ENCODE measurements at places on chromosomes 6 and 20.

GRCh38 chr6:165725201-165725600, 62.2 kb upstream of the PDE10A start:
- DNase-seq, result no peak

GRCh38 chr6:324729-325125, 32.4 kb downstream of the DUSP22 start:
- no peak for DNase-seq

DNA sequence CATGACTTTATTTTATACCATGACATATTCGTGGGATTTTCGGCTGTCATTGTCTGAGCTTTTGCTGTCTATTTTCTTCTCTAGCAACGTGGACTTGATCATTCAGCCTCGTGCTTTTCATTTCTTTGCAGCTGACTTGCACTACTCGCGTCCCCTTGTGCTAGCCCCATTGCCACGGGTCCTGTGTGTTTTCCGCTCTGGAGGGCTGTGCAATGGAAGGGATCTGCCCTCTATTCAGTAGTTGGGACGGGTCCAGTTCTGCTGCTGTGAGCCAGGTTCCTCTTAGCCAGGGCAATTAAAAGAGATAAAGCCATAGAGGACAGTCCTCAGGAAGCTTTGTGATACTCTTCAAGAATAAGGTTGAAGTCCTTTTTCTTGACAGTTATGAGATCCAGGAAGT, 17.6 kb downstream of the NEDD9 start:
- DNase-seq, result no peak

GRCh38 chr6:38178584-38178886, 359.0 kb downstream of the ZFAND3 start:
- no peak for DNase-seq

DNA sequence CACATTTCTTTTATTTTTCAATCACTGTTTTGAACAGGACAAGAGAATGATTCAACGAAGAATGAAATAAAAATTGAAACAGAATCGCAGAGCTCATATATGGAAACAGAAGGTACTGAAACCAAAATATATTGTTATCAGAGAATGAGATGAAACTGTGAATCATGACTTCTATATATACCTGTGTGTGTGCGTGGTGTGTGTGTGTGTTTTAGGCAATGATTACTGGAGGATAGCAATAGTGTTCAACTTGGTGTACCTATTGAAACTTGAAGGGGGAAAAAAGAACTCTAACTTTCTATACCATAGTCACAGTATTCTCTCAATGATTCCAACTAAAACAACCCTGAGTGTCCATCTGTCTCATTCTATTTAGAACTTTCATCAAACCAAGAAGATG, 586.6 kb downstream of the KIF16B start:
- DNase-seq, result no peak
